ENCODE measurements at places on chromosomes 12 and 14. TPM values are rescaled to one million over a fixed set of nuclear protein-coding genes. Genes with fewer than 3 reads are reported as not detected.

Gene VWF
- total RNA-seq = 0.21 TPM

Gene TAS2R42
- total RNA-seq = not detected

Gene RABGGTA
- total RNA-seq = 22.8 TPM

DNA sequence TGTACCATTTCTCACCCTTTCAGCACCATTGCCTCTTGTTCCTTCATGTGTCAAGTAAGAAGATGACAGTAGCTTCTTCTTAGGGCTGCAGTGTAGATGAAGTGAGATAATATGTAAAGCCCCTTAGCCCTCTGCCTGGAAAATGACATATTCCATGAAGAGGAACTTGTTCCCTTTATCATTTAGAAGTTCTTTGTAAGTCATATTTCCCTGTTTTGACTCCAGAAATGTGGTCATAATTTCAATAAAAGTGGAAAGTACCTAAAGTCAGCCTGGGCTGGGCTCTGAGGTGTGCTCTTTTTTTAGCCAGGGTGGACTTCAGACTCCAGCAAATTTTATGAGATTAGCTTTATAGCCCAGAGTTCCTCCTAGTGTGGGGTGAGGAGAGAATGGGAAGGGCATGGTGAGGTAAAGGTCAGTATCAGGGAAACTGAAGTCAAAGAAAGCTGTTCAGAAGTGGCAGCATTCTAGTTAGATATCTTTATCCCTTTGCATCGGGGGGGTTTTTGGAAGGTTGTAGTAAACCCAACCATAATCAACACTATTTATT, 92.5 kb downstream of the TMCC3 start:
- DNase-seq = no peak
- H3K27me3 ChIP-seq = peaks cover 31% of the 10 kb centered on the region
- H3K36me3 ChIP-seq = no peaks in the 10 kb centered on the region
